ENCODE measurements at places on chromosomes 11 and 22.
A peak's percentile ranks its signal among the peaks of the same experiment; 100 is the strongest.

DNA sequence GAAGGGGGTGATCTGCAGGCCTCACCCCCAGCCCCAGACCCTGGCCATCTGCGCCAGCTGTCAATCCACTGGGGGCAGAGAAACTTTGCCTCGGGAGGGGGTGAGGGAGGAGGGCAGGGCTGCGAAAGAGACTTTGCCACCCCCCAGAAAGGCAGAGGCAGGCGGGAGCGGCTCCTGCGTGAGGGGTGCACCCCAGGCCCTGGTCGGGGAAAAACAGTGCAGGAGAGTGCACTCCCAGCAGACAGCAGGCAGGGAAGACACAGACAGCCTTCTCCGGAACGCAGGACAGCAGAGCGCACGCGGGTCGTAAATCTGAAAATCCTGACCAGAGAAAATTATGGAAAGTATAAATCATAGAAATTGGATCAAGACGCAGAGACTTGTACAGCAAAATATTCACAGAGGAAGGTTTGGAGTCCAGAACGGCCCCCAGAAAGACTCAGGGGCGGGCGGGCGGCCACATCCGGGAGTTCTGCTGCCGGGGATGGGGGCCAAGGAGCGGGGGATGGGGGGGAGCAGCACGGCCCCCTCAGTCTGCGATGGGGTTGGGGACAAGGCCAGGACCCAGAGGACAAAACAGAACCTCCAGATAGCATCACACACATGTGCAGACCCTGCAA is 8.0 kb upstream of the MRPL23 start:
- H3K4me1 ChIP-seq = peaks cover 60% of the 10 kb centered on the region
- no peak overlapping the region for H3K4me3 ChIP-seq
- H3K27me3 ChIP-seq = no peaks in the 10 kb centered on the region
- H3K27ac ChIP-seq = peak overlapping the region; percentile 89

GRCh38 chr22:47460861-47461260 is 698.4 kb downstream of the TBC1D22A start:
- H3K4me3 ChIP-seq = no peak overlapping the region
- no peak for DNase-seq
- H3K27ac ChIP-seq = no peak overlapping the region
- H3K36me3 ChIP-seq = no peaks in the 10 kb centered on the region

DNA sequence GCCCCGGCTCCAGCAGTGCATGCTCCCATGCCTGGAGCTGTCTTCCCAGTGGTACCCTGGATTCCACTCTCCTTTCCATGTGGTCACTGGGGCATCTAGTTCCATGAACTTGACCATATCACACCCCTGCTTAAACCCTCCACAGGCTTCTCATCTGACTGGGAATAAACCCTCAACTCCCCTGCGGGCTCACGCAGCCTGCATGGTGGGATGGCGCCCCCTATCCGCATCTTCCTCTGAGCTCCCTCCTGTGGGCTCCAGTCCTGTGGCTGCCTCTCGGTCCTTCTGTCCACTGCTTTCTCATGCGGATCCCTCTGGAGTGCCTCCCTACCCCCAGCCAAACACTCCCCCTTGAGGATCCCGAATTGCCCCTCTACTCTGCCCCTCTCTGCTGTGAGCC is 41.4 kb upstream of the TTLL12 start:
- no peak overlapping the region for H3K4me3 ChIP-seq
- H3K27ac ChIP-seq = no peak overlapping the region
- peaks cover 9% of the 10 kb centered on the region for H3K4me1 ChIP-seq
- no peak for DNase-seq

- no peak overlapping the region for H3K4me3 ChIP-seq
- no peaks in the 10 kb centered on the region for H3K27me3 ChIP-seq
- no peaks in the 10 kb centered on the region for H3K36me3 ChIP-seq
- H3K4me1 ChIP-seq = no peaks in the 10 kb centered on the region
Measured at GRCh38 chr11:93655581-93656255, 5.8 kb upstream of the CEP295 start.

DNA sequence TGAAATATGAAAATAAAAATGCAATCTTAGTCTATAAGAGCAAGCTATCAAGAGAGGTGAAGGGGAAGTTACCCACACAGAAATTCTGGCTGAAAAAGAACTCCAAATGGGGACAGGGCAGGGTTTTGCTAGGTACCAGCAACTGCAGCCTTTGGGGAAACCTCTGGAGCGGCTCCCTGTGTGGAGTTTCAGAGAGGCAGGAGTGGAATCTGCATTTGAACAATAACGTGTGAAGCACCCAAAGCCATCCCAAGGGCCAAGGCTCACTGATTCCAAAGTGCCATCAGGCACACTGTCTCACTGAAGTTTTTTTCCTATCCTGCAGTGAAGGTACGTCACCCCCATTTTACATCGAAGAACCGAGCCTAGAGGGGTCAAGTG is 87.8 kb downstream of the KCNC1 start:
- H3K4me3 ChIP-seq = no peak overlapping the region
- no peak for DNase-seq
- no peaks in the 10 kb centered on the region for H3K36me3 ChIP-seq
- H3K27me3 ChIP-seq = no peaks in the 10 kb centered on the region

DNA sequence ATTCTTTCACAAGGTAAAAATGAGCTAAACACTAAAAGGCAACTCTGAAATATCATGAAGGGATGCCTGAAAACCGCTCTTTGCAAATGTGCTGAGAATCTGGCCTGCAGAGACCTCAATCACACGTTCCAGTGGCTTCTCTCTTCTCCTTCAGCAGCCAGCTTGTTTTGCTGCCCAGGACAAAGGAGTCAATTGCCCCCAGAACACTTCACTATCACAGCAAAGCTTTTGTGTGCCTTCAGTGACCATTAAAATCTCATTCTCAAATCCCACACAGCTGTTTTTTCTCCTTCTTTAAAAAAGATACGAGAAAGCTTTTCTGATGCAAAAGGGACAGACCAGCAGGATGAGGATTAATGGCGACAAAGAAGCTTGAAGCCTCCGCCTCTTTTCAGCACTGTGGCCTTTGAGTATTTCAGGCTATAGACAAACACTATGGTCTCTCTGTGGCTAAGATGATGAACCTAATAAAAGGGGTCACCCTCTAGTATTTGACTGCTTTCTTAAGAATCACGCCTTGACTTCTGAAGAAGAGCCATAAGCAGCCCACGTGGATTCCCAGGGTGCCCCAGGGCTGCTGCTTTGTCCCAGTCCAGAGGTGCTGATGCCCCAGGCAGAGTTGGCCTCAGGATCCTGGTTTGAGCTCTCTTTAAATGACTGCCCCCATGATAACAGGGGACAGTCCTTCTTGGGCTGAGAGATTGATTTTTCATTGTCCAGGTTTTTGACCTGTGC is 33.4 kb upstream of the NRIP3 start:
- peaks cover 16% of the 10 kb centered on the region for H3K36me3 ChIP-seq
- no peak overlapping the region for H3K27ac ChIP-seq
- H3K27me3 ChIP-seq = peaks cover 4% of the 10 kb centered on the region

- H3K4me1 ChIP-seq = peaks cover 12% of the 10 kb centered on the region
- no peak overlapping the region for H3K27ac ChIP-seq
- no peaks in the 10 kb centered on the region for H3K36me3 ChIP-seq
- DNase-seq = peak; percentile 30
Measured at GRCh38 chr11:101444164-101444563, 139.6 kb downstream of the TRPC6 start.

GRCh38 chr11:44839458-44840084 is 111.1 kb downstream of the TP53I11 start:
- H3K27me3 ChIP-seq = no peaks in the 10 kb centered on the region
- no peaks in the 10 kb centered on the region for H3K36me3 ChIP-seq
- no peak overlapping the region for H3K4me3 ChIP-seq
- peaks cover 18% of the 10 kb centered on the region for H3K4me1 ChIP-seq
- DNase-seq = no peak

- H3K27ac ChIP-seq = no peak overlapping the region
- H3K4me3 ChIP-seq = no peak overlapping the region
- H3K4me1 ChIP-seq = no peaks in the 10 kb centered on the region
- H3K27me3 ChIP-seq = no peaks in the 10 kb centered on the region
Measured at GRCh38 chr22:29524442-29525191, 28.9 kb downstream of the THOC5 start.

- H3K4me1 ChIP-seq = peaks cover 3% of the 10 kb centered on the region
- H3K27ac ChIP-seq = no peak overlapping the region
- no peaks in the 10 kb centered on the region for H3K27me3 ChIP-seq
- no peak for DNase-seq
Measured at GRCh38 chr11:79129702-79130101, 311.1 kb downstream of the TENM4 start.

DNA sequence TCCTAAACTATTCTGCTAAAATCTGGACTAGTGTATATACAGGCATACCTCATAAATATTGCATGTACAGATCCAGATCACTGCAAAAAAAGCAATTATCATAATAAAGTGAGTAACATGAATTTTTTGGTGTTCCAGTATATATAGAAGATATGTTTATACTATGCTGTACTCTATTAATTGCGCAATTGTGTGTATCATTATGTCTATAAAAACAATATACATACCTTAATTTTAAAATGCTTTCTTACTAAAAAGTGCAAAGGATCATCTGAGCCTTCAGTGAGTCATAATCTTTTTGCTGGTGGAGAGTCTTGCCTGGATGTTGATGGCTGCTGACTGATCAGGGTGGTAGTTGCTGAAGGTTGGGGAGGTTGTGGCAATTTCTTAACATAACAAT is 35.4 kb upstream of the CEP295 start:
- H3K27ac ChIP-seq = no peak overlapping the region
- no peak overlapping the region for H3K4me3 ChIP-seq
- no peaks in the 10 kb centered on the region for H3K36me3 ChIP-seq
- no peaks in the 10 kb centered on the region for H3K4me1 ChIP-seq
- no peaks in the 10 kb centered on the region for H3K27me3 ChIP-seq
- DNase-seq = no peak
